Cortex of kidney (tissue), 1 donor: ENCODE measurements at places on chromosomes 13 and 19.

GRCh38 chr13:44317752-44318151 is 55.9 kb upstream of the SERP2 start:
- no peak for DNase-seq

DNA sequence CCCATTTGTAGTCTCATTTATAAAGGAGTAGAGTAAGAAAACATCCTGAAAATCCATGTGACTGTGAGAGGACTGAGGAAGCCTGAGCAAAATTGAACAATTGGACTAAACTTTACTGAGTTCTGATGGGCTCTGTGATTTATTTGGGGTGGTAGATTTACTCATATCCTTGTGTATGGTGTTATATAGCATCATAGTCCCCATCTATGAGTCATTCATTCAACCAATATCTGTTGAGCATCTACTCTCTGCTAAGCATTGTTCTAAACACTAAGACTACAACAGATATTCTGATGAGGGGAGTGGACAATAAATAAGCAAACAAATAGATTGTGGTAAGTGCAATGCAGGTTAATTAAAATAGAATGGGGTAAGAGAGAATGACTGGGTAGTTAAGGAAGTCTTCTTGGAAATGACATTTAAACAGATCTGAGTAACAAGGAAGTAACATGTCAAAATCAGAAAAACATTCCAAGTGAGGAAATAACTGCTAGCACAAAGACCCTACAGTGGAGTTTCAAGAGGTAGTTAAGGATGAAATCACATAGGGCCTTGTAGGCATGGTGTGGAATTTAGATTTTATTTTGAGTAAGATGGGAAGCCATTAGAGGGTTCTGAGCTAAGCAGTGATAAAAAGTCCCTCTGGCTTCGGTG is 36.3 kb upstream of the MLNR start:
- DNase-seq: no peak

DNA sequence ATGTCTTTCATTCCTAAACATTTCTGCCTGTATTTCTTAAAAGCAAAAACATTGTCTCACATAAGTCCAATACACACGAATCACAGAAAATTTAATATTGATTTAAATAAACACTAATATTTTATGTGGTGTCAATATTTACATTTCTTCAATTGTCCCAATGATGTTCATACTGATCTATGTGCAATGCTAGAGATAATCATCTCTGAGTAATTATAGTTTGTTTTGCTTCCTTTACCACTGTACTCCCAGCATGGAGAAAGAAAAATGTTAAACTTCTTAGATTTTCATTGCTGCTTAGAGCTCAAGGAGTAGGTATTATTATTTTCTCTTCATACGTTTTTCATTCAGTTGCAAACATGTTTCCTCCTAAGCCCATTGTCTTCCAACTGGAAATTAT is 434.2 kb upstream of the PRR20A start:
- no peak for DNase-seq

GRCh38 chr19:45016388-45017314 is 15.4 kb downstream of the RELB start:
- DNase-seq: no peak

GRCh38 chr19:35228177-35228930 is at the start of gene FAM187B:
TSS of gene FAM187B (minus strand) at chr19:35228739. CDS start at chr19:35228680, 59 bp downstream.
- no peak for DNase-seq

GRCh38 chr19:3979289-3979673 is 6.0 kb downstream of the EEF2 start:
- no peak for DNase-seq

DNA sequence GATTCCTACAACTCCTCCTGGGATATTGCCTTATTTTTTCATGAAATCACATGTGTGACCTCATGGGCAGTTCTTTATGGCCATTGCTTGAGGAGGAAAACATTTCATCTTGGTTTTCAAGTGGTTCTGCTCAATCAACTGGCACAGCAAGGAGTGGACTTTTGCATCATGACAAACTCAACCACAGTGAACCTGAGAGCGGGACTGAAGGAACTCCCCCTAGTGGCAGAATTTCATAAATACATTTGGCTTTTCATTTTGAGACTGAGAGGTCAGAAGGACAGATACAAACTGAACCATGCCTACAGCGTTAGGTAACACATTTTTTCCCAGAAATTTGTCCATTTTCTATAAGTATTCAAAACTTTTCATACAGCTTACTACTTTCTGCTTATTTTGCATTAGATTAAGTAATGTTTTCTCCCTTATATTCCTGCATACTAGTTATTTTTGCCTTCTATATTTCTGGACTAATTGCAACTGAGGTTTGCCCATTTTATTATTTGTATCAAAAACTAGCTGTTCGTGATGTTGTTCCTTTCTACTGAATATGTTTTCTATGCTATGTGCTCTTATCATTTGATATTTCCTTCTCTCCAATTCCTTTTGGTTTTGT is 13.4 kb upstream of the SIGLEC12 start:
- no peak for DNase-seq

DNA sequence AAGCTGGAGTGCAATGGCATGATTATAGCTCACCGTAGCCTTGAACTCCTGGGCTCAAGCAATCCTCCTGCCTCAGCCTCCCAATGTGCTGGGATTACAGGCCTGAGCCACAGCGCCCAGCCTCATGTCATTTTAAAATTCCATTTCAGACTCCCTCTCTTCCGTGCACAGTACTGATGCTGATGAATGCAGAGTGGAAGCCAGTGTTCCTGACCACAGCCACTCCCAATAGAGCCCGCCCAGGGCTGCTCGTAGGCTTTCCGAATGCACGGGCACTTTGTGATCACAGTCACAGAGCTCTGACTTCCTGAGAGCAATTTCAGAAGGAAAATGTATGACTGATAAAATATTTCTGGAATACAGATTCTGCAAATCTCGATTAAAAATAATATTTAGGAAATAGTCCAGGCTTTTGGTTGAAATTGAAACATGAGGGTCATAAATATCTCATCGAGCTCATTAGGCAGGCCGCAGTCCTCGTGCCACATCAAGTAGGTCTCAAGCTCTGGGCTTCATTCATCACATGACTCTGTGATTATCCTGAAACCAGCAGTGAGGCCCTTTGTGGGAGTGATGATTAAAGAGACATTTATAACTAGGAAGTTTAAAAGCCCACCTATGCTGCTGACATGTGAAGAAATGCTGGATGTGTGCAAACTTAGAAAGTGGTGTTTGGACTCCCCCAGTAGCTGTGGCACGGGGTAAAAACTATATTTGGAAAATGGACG is 38.9 kb upstream of the AMER2 start:
- no peak for DNase-seq

DNA sequence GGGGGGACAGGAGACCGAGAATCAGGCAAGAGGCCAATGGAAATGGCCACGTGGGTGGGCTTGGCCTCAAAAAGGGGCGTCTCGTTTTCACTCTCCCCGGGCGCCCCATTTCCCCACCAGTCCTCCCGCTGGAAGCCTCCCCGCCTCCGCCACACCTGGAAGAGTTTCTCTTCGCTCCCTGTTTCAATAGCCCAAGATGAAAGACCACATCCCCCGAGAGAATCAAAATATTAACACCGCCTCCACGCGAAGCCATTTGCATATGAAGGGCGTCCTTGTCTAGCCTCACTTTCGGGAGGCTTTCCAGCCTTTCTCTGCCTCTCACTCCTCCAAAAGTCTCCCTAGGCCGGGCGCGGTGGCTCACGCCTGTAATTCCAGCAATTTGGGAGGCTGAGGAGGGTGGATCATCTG is 691 bp upstream of the OLFM2 start:
- no peak for DNase-seq
